ENCODE measurements at places on chromosomes 12 and 14. TPM values are rescaled to one million over a fixed set of nuclear protein-coding genes. Genes with fewer than 3 reads are reported as not detected.

DNA sequence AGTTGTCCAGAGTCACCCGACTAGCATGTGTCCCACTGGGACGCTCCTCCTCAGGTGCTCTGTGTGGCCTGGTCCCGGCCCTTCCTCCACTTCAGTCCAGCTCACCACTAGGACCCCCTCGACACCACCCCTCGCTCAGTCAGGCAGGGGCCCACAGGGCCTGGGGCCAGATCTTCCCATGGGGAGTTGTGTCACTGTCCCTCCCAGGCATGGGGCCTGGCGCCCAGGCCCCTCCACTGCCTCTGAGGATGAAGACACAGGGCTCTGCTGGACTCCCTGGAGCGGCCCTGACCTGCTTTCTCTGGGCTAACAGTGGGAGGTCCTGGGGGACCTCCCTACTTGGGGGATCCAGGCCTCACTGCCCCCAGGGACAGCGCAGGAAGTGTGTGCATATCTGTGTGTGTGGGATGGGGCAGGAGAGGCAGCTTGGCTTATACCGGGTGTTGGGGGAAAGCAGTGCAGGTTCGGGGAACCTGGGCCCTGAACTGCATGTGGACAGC is 43.8 kb downstream of the KRT80 start:
- DNase-seq: no peak

DNA sequence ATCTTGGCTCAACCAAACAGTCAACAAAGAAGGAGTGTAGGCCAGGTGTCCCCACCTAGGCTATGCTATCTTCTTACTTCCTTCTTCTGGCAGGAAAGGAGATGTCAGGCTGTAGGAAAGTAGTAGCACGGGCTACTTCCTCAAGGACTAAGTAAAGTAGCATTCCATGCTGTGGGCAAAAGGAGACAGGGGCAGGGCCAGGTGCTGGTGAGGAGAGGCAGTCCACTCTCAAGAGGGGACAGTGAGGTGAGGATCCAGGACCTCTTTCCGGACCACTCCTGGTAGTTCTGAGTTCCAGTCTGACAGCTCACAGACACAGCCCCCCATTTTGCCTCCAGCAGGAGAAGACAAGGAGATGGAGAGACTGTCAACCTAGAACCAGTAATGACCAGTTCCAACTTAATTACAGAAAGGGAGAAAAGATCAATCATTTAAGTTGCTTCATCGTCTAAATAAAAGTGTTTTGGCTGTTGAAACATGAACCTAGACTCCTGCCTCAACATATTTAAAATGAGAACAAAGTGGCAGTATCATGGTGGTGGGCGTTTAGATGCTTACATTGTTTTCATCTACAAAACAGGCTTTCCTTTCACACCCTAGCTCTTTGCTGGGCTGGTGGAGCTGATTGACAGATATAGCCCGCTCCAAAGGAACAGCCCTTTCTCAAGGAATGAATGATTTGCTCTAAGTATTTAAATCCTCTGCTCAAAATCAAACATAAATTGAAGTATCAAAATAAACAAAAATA is 5.1 kb upstream of the SSTR1 start:
- no peak for DNase-seq

Gene LMO3
- polyA plus RNA-seq: 2.0 TPM

Gene TAS2R30
- polyA plus RNA-seq: 0.23 TPM

- no peak for DNase-seq
Measured at GRCh38 chr12:58608711-58609110, 311.6 kb downstream of the LRIG3 start.

DNA sequence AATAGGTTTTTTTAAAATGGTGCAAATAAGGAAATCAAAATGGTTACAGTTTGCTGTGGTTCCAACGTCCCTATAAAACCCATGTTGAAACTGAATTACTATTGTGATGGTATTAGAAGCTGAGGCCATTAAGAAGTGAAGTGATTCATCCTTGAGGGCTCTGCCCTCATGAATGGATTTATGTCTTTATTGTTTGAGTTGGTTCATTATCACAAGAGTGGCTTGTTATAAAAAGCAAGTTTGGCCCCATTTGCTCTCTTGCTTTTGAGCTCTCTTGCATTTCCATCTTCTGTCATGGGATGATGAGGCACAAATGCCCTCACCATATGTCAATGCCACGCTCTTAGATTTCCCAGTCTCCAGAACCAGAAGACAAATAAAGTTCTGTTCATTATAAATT is 62.3 kb downstream of the PRKD1 start:
- DNase-seq: no peak

DNA sequence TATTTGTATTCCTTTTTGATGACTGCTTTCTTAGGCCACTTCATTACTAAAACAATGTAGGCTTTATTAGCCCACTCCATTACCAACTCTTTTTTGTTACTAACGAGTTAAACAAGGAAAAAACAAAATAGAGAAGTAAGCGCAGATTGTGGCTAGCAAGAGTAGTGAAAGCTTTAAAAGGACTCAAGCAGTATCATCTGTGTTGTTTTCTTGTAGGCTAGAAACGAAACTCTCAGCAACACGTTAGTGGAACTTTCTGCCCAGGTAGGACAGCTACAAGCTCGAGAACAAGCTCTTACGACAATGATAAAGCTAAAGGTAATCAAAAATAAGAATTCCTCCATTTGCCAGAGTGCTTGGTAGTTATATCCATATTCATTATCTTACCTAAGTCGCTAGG is 11.1 kb downstream of the CCDC62 start:
- DNase-seq: no peak

Gene DEPDC4
- 6.8 TPM for polyA plus RNA-seq

Gene GDF3
- polyA plus RNA-seq: 0.20 TPM

- DNase-seq: no peak
Measured at GRCh38 chr12:19287302-19287701, 152.0 kb upstream of the AEBP2 start.

- no peak for DNase-seq
Measured at GRCh38 chr12:85329913-85330312, 49.9 kb downstream of the ALX1 start.

Gene ASIC1
- polyA plus RNA-seq: 4.5 TPM

DNA sequence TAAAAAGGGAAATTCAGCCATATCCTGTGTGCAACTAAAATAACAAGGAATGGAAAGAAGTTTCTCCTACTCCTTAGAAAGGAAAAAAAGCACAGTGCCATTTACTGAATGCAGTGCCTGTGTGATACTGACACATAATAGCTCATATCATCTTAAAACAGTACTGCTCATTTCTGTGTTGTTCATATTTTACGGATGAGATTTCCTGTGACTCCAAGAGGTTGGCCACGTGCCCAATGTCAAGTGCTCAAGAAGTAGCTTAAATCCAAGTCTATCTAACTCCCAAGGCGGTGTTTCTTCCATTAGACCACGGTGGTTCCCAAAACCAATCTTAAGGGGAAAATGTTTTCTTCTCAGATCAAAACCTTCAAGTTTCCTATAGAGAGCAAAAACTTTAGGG is 20.0 kb downstream of the MAP3K9 start:
- DNase-seq: no peak

DNA sequence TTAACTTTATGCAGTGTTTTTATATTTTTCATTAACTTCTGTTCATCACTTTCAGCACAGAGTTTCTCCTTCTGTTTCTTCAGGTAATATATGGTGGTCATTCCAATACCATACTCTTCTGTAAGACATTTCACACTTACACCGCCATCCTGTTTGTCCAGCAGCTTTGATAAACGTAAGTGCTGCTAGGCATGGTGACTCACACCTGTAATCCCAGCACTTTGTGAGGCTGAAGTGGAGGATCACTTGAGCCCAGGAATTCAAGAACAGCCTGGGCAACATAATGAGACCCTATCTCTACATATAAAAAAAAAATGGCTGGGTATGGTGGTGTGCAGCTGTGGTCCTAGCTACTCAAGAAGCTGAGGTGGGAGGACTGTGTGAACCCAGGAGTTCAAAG is 55.8 kb downstream of the EXOC5 start:
- no peak for DNase-seq

- no peak for DNase-seq
Measured at GRCh38 chr12:112842441-112842840, 50.9 kb downstream of the RPH3A start.

- DNase-seq: no peak
Measured at GRCh38 chr14:75647640-75648039, 13.0 kb downstream of the ERG28 start.

Gene ANO2
- 3.1 TPM for polyA plus RNA-seq

- no peak for DNase-seq
Measured at GRCh38 chr14:106631879-106632278, 1105.5 kb downstream of the TMEM121 start.
